ENCODE measurements at places on chromosomes 1 and 21. TPM values are rescaled to one million over a fixed set of nuclear protein-coding genes. Genes with fewer than 3 reads are reported as not detected.

The PLA2G2A gene
- not detected for total RNA-seq

The SLC35D1 gene
- 6.8 TPM for total RNA-seq

The CCDC27 gene
- total RNA-seq = not detected

The C1orf74 gene
- total RNA-seq = 1.5 TPM

The APCS gene
- not detected for total RNA-seq

The FAM72A gene
- 11.0 TPM for total RNA-seq

The CLDN14 gene
- total RNA-seq = 0.10 TPM

The CFAP141 gene
- total RNA-seq = not detected

The PADI2 gene
- total RNA-seq = 1.3 TPM

The AADACL4 gene
- total RNA-seq = not detected

The CHI3L2 gene
- total RNA-seq = not detected

The ANKRD34A gene
- total RNA-seq = 0.07 TPM

The FCMR gene
- 7.0 TPM for total RNA-seq

The PEX19 gene
- 27.7 TPM for total RNA-seq

The TCEANC2 gene
- 2.6 TPM for total RNA-seq

The L1TD1 gene
- not detected for total RNA-seq

The LAX1 gene
- not detected for total RNA-seq

The PLA2G4A gene
- total RNA-seq = 5.9 TPM

The RXRG gene
- not detected for total RNA-seq

The CLDN19 gene
- total RNA-seq = not detected

The ANXA9 gene
- 1.3 TPM for total RNA-seq

The CELF3 gene
- total RNA-seq = not detected

The SLAMF9 gene
- total RNA-seq = 0.40 TPM

All from A549 treated with RU486 at 1 μM for 4 hours (cell line).